ENCODE measurements at places on chromosomes 2 and 18. TPM values are rescaled to one million over a fixed set of nuclear protein-coding genes. Genes with fewer than 3 reads are reported as not detected.

- H3K27ac ChIP-seq = no peak overlapping the region
- H3K27me3 ChIP-seq = peaks cover 10% of the 10 kb centered on the region
- no peaks in the 10 kb centered on the region for H3K36me3 ChIP-seq
Measured at GRCh38 chr2:181264441-181264840, 192.7 kb upstream of the ITGA4 start.

DNA sequence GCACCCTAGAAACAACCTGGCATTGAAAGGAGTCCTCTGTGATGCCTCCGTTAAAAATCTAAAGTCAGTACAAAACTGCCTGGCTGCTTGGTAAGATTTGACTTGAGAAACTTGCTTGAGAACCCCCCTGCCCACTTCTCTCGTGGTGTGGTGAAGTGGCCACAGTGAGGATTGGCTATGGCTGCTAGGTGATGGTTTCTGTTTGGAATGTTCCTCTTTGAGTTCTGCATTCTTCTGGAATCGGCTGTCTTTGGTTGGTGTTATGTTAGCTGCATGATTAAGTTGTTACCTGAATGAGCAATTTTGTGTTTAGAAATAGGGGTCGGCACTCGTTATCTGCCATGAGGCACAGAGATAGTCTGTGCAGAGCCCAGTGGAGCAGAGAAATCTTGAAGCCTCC is 21.7 kb upstream of the SAG start:
- H3K27ac ChIP-seq = no peak overlapping the region
- DNase-seq = no peak
- no peak overlapping the region for H3K4me3 ChIP-seq
- H3K36me3 ChIP-seq = peaks cover 28% of the 10 kb centered on the region
- peaks cover 22% of the 10 kb centered on the region for H3K4me1 ChIP-seq
- H3K27me3 ChIP-seq = no peaks in the 10 kb centered on the region

GRCh38 chr2:163191372-163191771 is 352.8 kb upstream of the KCNH7 start:
- H3K36me3 ChIP-seq = no peaks in the 10 kb centered on the region
- no peak overlapping the region for H3K4me3 ChIP-seq
- H3K4me1 ChIP-seq = no peaks in the 10 kb centered on the region
- H3K27ac ChIP-seq = no peak overlapping the region
- no peak for DNase-seq
- no peaks in the 10 kb centered on the region for H3K27me3 ChIP-seq

DNA sequence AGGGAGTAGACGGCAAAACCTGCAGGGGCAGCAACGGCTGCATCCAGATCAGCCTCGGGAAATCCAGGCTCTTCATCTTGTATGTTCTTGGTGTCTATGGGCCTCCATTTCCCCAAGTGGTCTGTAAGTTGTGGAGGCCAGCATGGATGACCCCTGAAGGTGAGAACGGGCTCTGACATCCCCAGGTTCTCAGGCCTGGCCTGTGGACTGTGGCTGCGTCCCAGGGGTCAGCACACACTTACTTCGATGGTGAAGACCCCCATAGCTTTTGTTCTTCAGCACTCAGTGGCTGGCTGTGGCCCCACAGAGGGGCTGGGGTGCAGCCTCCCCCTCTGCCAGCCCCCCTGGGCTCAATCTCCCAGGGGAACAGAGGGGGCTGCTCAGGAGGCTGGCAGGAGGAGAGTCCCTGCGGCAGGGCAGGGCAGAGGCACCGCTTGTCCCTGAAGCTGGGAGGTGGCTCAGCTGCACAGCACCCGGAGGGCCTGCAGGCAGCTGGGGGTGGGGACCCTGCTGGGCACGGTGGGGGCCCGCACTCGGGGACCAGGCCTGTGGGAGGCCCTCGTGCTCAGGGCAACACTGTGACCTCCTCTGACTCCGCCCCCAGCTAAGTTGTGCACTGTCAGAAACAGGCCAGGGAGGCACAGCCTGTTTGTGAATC is 3.8 kb downstream of the SLC66A3 start:
- no peaks in the 10 kb centered on the region for H3K4me1 ChIP-seq
- H3K4me3 ChIP-seq = no peak overlapping the region
- no peak for DNase-seq
- H3K27me3 ChIP-seq = peaks cover 22% of the 10 kb centered on the region
- no peaks in the 10 kb centered on the region for H3K36me3 ChIP-seq

GRCh38 chr2:23695214-23695889 is 231.6 kb downstream of the ATAD2B start:
- DNase-seq = no peak
- H3K4me3 ChIP-seq = no peak overlapping the region
- peaks cover 8% of the 10 kb centered on the region for H3K36me3 ChIP-seq
- no peak overlapping the region for H3K27ac ChIP-seq

DNA sequence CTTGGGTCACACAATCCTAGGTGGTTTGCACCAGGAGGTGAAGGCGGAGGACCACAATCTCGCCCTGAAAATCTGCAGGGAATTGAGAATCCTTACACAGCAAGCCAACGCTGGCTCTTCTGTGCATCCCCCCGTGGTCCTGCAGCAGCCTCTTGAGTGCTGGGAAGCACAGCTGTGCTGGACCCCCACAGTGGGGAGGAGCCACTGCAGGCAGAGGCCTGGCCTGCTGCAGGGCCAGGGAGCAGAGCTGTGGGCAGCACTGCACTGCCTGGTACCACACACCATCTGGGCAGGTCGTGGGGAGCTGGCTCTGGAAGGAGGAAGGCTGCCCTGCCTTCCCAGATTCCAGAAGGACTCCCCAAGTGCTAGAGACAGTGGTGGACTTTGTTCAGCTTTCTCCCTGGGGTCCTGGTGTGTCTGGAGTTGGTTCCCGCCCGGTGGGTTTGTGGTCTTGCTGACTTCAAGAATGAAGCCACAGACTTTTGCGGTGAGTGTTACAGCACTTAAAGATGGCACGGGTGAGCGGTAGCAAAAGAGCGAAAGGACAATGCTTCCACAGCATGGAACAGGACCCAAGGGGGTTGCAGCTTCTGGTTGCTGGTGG is 106.3 kb downstream of the FAM168B start:
- no peaks in the 10 kb centered on the region for H3K4me1 ChIP-seq
- no peak for DNase-seq
- no peak overlapping the region for H3K4me3 ChIP-seq
- H3K36me3 ChIP-seq = peaks cover 2% of the 10 kb centered on the region
- H3K27ac ChIP-seq = no peak overlapping the region

DNA sequence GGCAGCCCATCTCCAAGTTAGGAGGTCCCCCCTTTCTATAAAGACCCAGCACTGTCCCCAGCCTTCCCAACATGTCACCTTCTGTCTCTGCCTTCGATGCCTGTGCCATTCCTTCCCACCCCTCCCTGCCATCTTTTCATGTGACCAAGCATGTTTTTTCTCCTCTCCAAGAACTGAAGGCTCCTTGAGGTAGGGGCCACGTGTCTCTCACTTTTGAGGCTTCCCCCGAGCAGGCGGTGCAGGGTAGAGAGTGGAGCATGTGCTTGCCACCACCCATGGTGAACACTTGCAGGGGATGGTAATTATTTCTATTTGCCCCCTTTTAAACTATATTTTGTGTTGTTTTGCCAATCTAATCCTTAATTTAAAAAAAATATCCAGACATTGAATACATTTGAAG is 168.4 kb downstream of the ACKR3 start:
- no peak overlapping the region for H3K27ac ChIP-seq
- peaks cover 18% of the 10 kb centered on the region for H3K4me1 ChIP-seq
- no peak for DNase-seq

DNA sequence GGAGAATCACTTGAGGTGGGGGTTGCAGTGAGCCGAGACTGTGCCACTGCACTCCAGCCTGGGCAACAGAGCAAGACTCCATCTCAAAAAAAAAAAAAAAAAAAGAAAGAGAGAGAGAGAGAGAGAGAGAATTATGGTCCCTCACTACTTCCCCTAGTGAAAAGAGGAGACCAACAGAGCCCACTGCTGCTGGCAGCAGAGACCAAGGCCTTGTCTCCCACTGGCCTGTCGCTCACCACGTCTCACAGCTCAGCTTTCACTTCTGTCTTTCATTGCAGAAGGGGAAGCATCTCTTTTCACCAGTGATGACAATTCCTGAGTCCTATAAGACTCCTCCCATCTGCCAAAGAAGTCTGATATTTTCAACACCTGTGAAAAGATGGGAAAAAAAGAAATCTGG is 81.3 kb downstream of the CLHC1 start:
- DNase-seq = no peak
- peaks cover 6% of the 10 kb centered on the region for H3K27me3 ChIP-seq
- no peaks in the 10 kb centered on the region for H3K36me3 ChIP-seq
- H3K27ac ChIP-seq = no peak overlapping the region
- peaks cover 32% of the 10 kb centered on the region for H3K4me1 ChIP-seq
- no peak overlapping the region for H3K4me3 ChIP-seq

Gene LHCGR
- total RNA-seq = not detected

Gene TMBIM1
- total RNA-seq = 137 TPM

Gene TRABD2A
- total RNA-seq = 1.4 TPM

Gene RTP5
- not detected for total RNA-seq

Gene CELF4
- total RNA-seq = 4.6 TPM
